ENCODE measurements at places on chromosomes 7 and 10. TPM values are rescaled to one million over a fixed set of nuclear protein-coding genes. Genes with fewer than 3 reads are reported as not detected.
A peak's percentile ranks its signal among the peaks of the same experiment; 100 is the strongest.

The VENTX gene
- 10.9 TPM for total RNA-seq

The ZNF212 gene
- 22.9 TPM for total RNA-seq

DNA sequence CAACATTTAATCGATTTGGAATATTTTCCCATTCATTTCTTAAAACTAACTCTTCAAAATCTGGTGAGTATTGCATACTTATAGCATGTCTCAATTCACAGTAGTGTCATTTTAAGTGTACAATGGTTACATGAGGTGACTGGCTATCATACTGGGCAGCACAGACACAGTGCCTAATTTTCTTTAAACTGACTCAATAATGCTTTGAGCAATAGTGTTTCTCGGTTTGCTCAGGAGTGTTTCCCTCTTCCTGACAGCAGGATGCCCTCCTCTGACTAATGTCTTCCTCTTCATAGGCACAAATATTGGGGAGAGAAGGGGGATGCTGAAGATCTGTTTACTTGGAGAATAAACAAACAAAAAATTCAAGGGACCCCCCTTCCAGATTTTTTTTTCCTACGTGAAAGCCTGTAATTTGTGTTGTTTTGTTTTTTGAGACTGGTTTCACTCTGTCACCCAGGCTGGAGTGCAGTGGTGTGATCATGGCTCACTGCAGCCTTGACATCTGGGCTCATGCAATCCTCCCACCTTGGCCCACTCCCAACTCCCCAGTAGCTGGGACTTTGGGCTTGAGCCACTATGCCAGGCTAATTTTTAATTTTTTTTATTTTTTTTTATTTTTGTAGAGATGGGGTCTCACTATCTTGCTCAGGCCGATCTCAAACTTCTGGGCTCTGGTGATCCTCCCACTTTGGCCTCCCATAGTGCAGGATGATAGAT is 2.2 kb downstream of the MRC1 start:
- DNase-seq: no peak

- DNase-seq: no peak
Measured at GRCh38 chr7:87513735-87514335, 38.4 kb upstream of the ABCB4 start.

- DNase-seq: no peak
Measured at GRCh38 chr10:10438335-10439100, 579.2 kb upstream of the CELF2 start.

DNA sequence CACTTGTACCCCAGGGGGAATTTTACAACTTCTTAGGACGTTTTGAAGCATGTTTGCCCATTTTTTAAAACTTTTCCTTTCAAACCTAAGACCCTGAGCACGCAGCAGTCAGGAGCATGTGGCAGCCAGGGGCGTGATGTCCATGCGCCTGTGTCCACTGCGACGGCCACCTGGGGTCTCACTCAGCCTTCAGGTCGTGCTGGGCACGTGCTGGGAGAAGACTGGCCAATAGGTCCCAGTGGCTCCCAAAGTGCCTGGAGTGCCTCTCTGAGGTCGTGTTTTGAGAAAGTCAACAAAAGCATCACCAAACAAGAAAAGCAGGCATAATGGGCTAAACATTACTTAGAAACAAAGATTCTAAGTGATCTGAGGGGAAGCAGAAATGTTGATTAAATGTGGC is 14.8 kb downstream of the LRRC27 start:
- DNase-seq: no peak

- no peak for DNase-seq
Measured at GRCh38 chr7:27068259-27068658, 27.5 kb downstream of the HOXA1 start.

The NPFFR1 gene
- total RNA-seq: not detected

DNA sequence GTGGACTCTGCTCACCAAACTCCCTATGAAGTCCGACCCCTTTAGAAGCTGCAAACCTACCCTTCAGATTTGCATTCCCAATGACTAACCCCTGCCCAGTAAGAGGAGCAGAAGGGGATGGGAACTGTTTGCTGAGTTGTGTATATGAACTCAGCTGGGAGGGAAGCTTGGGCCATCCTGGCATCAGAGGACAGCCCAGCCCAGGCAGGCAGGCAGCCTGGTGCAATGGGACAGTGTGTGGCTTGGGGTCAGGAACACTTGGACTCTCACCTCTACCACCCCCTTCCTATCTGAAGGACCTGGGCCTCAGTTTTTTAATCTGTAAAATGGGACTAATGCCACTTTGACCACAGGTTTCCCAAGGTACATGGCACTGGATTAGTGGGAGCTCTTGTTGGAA is 147.4 kb upstream of the GPR26 start:
- no peak for DNase-seq

GRCh38 chr10:54985732-54986131 is 184.7 kb upstream of the PCDH15 start:
- DNase-seq: no peak

DNA sequence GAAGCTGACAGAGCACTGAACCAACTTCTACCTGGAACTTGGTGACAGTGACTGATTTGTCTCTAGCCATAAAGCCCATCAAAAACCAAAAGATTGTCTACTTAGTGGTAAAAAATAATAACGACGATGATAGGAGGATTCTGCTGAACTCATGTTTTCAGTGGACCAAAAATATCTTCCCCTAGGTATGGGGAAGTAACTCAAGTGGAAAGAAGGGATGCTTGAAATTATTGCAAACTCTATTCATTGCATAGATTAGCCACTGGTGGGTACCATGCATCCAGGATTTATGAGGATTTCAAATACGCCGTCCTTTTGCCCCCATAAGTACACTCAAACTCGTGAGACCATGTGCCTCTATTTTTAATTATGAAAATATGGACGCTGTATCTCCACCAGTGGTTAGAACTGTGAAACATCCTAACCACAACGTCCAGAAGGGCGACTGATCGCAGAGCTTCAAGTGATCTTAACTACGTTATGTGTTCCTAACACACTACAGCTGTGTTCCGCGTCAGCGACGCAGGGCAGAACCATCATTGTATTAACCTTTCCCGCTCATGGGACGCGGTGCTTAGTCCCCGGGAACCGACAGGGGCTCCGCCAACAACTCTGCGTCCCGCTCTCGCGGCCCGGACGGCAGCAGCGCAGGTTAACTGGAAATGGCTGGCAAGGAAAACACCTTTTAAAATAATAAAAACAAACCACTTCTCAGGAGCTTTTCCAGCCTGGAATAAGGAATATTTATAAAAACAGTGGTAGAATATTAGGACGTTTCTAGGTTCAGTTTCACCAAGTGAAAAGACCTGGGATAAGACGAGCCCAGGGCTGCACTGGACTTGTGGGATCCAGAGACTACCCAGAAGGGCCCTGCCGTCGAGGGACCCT is 776 bp downstream of the PEX1 start:
- peak; percentile 54 for DNase-seq

DNA sequence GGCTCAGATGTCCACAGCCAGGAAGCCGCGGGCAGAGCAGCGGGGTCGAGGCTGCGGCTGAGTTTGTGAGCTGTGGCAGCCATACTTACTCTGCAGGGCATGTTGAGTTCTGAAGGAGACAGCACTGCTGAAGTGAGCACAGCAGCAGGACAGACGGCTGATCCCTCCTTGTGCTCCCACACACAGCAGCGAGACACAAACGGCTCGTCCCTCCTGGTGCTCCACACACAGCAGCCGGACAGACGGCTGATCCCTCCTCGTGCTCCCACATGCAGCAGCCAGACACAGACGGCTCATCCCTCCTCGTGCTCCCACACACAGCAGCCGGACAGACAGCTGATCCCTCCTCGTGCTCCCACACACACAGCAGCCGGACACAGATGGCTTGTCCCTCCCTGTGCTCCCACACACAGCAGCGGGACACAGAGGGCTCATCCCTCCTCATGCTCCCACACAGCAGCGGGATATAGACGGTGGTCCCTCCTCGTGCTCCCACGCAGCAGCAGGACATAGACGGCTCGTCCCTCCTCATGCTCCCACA is 305.1 kb downstream of the PTPRN2 start:
- DNase-seq: peak; percentile 20

DNA sequence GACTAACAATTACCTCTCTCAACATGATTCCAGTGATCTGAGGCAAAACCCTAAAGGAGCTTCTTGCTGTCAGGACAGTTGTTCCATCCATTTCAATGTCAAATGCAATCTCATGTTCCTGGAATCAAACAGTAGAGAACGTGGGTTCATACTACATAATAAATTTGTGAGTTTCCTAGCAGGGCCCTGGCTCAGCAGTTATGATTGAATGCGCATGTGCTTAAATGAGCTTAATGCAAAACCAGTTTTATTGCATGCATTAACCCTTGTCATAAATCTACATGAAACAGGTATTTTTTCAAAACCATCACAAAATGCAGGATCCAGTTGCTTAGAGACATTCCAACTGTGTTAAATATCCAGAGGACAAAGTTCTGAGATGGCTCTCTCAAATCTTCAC is 225.4 kb upstream of the TMEM72 start:
- DNase-seq: no peak
